T-helper 17 cell (primary cell): ENCODE measurements at places on chromosomes 4 and X. TPM values are rescaled to one million over a fixed set of nuclear protein-coding genes. Genes with fewer than 3 reads are reported as not detected.

Gene WNK3
- total RNA-seq = 0.21 TPM

Gene ARMCX4
- total RNA-seq = 5.9 TPM

- no peak overlapping the region for H3K4me3 ChIP-seq
- H3K27ac ChIP-seq = no peak overlapping the region
- H3K36me3 ChIP-seq = no peaks in the 10 kb centered on the region
- DNase-seq = no peak
Measured at GRCh38 chr4:96739101-96739500, 899.2 kb downstream of the PDHA2 start.

- no peak overlapping the region for H3K27ac ChIP-seq
- peaks cover 4% of the 10 kb centered on the region for H3K4me1 ChIP-seq
- no peaks in the 10 kb centered on the region for H3K36me3 ChIP-seq
- H3K4me3 ChIP-seq = no peak overlapping the region
Measured at GRCh38 chrX:108117988-108118387, 26.4 kb downstream of the ATG4A start.

DNA sequence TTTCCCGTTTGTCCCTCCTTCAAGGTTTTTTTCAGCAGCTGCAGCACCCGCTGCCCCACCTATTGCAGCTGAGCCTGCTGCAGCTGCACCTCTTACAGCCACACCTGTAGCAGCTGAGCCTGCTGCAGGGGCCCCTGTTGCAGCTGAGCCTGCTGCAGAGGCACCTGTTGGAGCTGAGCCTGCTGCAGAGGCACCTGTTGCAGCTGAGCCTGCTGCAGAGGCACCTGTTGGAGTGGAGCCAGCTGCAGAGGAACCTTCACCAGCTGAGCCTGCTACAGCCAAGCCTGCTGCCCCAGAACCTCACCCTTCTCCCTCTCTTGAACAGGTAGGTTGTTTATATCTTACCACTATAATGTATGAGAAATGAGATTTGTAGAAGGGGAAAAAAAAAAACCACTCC, 4.5 kb downstream of the PRR27 start:
- no peaks in the 10 kb centered on the region for H3K36me3 ChIP-seq
- DNase-seq = no peak
- H3K4me3 ChIP-seq = no peak overlapping the region
